Activated naive CD8-positive, alpha-beta T cell treated with anti-CD3 and anti-CD28 coated beads for 36 hours (primary cell): ENCODE measurements at places on chromosomes 3 and 15.

- DNase-seq, result no peak
Measured at GRCh38 chr3:45553469-45553974, 41.0 kb upstream of the LIMD1 start.

DNA sequence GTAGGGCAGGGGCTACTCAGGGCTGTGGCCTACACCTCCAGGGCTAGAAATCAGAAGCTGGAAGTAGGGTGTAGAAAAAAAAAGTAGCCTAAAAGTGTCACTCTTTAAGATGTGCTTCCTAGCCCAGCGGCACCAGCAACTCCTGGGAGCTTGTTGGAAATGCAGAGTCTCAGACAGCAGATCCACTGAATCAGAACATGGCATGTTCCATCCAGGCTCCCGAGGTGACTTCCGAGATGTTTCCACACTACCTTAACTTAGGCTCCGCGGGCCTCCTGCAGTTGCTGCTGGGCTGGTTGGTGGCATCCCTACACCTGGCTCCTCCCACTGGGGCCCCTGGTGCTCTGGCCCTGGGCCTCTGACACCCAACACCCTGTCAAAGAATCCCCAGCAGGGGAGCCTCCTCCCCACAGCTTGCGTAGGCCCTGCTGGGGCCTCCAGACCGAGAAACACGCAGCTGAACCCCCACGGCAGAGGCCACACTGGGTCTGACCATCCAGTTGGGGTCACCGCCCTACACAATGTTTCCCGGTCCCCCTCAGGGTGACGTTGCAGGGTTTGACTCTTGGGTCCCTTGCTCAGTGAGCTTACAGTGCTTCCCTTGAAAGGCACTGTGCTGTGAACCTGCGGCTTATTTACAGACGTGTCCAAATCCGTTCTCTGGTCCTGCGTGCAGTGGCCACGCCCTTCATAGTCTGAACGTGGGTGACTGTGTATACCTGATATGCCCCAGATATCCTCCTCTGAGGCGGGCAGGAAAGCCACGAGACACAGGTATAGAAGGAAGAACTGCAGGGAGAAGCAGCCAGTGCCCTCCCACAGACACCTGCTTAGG lies 46.5 kb downstream of the FAM174B start:
- DNase-seq, result no peak

GRCh38 chr15:70955151-70955550 lies 62.5 kb downstream of the LRRC49 start:
- no peak for DNase-seq

- no peak for DNase-seq
Measured at GRCh38 chr15:81256916-81257315, 60.2 kb downstream of the IL16 start.

- DNase-seq, result no peak
Measured at GRCh38 chr3:86653661-86654205, 337.2 kb downstream of the VGLL3 start.

DNA sequence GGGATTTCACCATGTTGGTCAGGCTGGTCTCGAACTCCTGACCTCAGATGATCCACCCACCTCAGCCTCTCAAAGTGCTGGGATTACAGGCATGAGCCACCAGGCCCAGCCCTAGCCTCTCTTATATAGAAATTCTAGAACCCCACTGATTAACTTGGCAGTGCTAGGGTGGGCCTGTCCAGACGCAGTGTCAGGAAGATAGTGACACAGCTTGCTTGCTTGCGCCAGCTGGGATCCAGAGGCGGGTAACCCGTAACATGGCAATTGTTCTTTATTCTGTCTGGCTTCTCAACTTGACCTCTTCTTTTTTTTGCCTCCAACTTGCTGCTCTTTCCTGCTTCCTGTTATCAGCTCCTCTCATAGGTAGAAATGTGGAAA lies 16.2 kb downstream of the CEP19 start:
- DNase-seq, result no peak

- DNase-seq, result no peak
Measured at GRCh38 chr3:57224856-57225255, 2.7 kb upstream of the APPL1 start.

- DNase-seq, result no peak
Measured at GRCh38 chr15:70020229-70020628, 77.5 kb downstream of the TLE3 start.
